Stimulated activated CD4-positive, alpha-beta T cell treated with anti-CD3 and anti-CD28 coated beads, Interleukin-1b, Interleukin-23, amount 100 ng/mL, for 48 hours (primary cell): ENCODE measurements at places on chromosomes 5 and 9.

GRCh38 chr9:24144796-24145195 lies 318.8 kb upstream of the ELAVL2 start:
- DNase-seq = no peak

GRCh38 chr5:52822437-52822836 lies 34.7 kb downstream of the ITGA1 start:
- DNase-seq = no peak

GRCh38 chr5:41656597-41656996 lies 146.2 kb upstream of the PLCXD3 start:
- DNase-seq = no peak

DNA sequence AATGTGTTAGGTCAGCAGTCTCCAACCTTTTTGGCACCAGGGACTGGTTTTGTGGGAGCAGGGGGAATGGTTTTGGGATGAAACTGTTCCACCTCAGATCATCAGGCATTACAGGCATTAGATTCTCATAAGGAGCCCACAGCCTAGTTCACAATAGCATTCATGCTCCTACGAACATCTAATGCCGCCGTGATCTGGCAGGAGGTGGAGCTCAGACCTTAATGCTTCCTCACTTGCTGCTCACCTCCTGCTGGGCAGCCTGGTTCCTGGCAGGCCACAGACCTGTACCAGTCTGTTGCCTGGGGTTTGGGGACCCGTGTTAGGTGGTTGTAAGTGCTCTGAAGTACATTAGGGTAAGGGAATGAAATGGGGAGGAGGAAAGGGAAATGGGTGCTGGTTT lies 9.7 kb upstream of the CTNNA1 start:
- DNase-seq = no peak

GRCh38 chr5:159788835-159789331 lies 127.4 kb upstream of the ADRA1B start:
- DNase-seq = no peak

GRCh38 chr5:101811466-101811865 lies 484.6 kb downstream of the SLCO4C1 start:
- DNase-seq = no peak

DNA sequence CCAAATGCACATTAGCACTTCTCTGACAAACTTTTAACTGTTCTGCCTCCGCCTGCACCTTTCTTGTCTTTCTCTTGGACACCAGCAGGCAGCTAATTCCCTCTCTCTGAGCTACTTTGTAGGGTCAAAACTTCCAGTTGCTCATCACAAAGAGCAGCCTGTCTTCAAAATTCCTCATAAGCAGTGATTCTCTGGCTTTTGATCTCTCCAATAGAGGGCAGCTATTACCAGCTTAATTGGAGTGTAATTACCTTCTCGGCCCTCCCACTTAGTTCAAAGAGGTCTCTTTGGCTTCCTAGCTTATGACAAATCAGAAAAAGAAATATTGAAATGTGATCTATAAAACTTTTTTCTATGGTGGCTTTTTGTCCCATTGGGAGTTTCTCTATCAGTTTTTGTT lies 43.6 kb upstream of the RAD23B start:
- DNase-seq = no peak
